Aorta (tissue), 5 donors: ENCODE measurements at places on chromosomes 3 and 15. TPM values are rescaled to one million over a fixed set of nuclear protein-coding genes. Genes with fewer than 3 reads are reported as not detected.

- no peak overlapping the region for H3K27ac ChIP-seq
- no peaks in the 10 kb centered on the region for H3K4me1 ChIP-seq
- no peak overlapping the region for H3K4me3 ChIP-seq
- no peaks in the 10 kb centered on the region for H3K27me3 ChIP-seq
- DNase-seq = no peak
Measured at GRCh38 chr3:46668591-46668990, 24.9 kb downstream of the ALS2CL start.

GRCh38 chr3:197196192-197196591 is 102.2 kb downstream of the DLG1 start:
- no peaks in the 10 kb centered on the region for H3K36me3 ChIP-seq
- H3K27ac ChIP-seq = no peak overlapping the region
- no peak for DNase-seq
- H3K4me1 ChIP-seq = no peaks in the 10 kb centered on the region

GRCh38 chr15:60727661-60728060 is 248.7 kb upstream of the ICE2 start:
- H3K4me3 ChIP-seq = no peak overlapping the region
- DNase-seq = no peak
- no peaks in the 10 kb centered on the region for H3K36me3 ChIP-seq
- no peak overlapping the region for H3K27ac ChIP-seq
- H3K27me3 ChIP-seq = no peaks in the 10 kb centered on the region

DNA sequence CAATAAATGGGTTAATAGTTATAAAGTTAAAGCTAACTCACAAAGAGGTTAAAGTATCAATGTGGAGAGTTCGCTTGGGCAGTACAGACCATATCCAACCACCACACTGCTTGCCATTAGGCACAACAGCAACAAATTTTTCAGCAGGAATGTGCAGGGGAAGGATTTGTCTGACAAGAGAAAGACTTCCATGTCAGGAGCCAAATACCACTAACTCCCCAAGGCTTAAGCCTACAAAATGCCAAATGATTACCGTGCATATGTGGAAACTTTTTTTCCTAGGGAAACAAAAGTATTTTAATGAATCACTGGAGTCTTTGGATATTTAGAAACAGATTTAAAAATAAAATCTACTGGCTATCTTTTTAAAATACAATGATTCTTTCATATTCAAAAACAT is 8.1 kb downstream of the VGLL3 start:
- no peak overlapping the region for H3K27ac ChIP-seq
- no peaks in the 10 kb centered on the region for H3K36me3 ChIP-seq
- peaks cover 12% of the 10 kb centered on the region for H3K4me1 ChIP-seq

DNA sequence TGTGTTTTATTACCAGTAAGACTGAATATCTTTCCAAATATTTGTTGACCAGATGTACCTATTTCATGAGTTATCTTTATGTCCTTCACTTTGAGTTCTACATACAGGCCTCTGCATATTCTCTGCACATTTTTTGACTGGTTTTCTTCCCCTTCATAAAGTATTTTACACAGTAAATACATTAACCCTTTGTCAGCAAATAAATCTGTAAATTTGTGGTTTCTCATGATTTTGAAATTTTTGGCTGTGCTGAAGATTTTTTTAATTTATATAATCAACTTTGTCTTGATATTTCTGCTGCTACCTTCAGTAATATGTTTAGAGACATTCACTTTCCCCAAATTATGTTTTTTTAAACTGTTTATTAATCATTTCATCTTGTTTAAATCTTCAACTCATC is 50.5 kb downstream of the WNT5A start:
- H3K27me3 ChIP-seq = no peaks in the 10 kb centered on the region
- H3K36me3 ChIP-seq = no peaks in the 10 kb centered on the region
- H3K4me1 ChIP-seq = no peaks in the 10 kb centered on the region

GRCh38 chr15:45458746-45459403 is 63.7 kb downstream of the SLC30A4 start:
- H3K27me3 ChIP-seq = no peaks in the 10 kb centered on the region
- no peak overlapping the region for H3K27ac ChIP-seq
- H3K36me3 ChIP-seq = no peaks in the 10 kb centered on the region
- DNase-seq = peak; percentile 64
- H3K4me3 ChIP-seq = peak overlapping the region; percentile 55

DNA sequence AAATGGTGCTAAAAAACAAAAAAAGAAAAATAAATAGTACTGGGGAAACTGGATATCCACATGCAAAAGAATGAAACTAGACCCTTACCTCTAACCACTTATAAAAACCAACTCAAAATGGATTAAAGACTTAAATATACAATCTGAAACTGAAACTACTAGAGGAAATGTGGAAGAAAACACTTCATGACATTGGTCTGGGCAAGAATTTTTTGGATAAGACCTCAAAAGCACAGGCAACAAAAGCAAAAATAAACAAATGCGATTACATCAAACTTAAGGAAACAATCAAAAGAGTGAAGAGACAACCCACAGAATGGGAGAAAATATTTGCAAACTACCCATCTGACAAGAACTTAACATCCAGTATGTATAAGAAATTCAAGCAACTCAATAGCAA is 6.4 kb downstream of the IFT57 start:
- H3K27me3 ChIP-seq = no peaks in the 10 kb centered on the region
- no peaks in the 10 kb centered on the region for H3K36me3 ChIP-seq
- no peak overlapping the region for H3K4me3 ChIP-seq
- H3K27ac ChIP-seq = no peak overlapping the region
- no peak for DNase-seq
- H3K4me1 ChIP-seq = no peaks in the 10 kb centered on the region

- DNase-seq = no peak
- no peak overlapping the region for H3K27ac ChIP-seq
- H3K4me3 ChIP-seq = no peak overlapping the region
- peaks cover 3% of the 10 kb centered on the region for H3K36me3 ChIP-seq
Measured at GRCh38 chr3:37686220-37686619, 175.5 kb upstream of the CTDSPL start.

- no peaks in the 10 kb centered on the region for H3K27me3 ChIP-seq
- no peaks in the 10 kb centered on the region for H3K36me3 ChIP-seq
- DNase-seq = no peak
Measured at GRCh38 chr3:175651716-175652115, 792.6 kb downstream of the NAALADL2 start.

The ADAMTS17 gene
- 4.2 TPM for total RNA-seq

The PCOLCE2 gene
- 83.3 TPM for total RNA-seq

The CLDN16 gene
- total RNA-seq = not detected

The COL8A1 gene
- 514 TPM for total RNA-seq
